Fibroblast of skin of right biceps (primary cell): ENCODE measurements at places on chromosomes 4 and X.

GRCh38 chrX:153670748-153671588, 2.6 kb downstream of the PNCK start:
- no peak for DNase-seq

DNA sequence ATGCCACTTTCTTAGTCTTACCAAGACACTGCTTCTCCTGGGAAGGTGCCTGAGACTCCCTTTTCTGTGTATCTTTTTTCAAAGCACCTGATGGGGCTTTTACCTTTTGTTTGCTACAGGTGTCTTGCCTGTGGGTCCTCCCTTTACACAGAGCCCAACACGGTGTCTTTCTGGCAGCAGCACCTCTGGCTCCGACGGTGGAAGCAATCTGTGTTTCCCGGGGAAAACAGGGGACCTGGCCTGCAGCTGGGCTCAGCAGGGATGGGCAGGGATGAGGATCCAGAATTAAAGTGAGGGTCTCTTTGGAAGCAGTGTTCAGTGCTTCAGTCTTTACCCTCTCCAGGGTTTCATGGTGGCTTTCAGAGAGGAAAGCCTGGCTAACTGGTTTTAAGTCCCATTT, 11.3 kb downstream of the POU4F2 start:
- no peak for DNase-seq

DNA sequence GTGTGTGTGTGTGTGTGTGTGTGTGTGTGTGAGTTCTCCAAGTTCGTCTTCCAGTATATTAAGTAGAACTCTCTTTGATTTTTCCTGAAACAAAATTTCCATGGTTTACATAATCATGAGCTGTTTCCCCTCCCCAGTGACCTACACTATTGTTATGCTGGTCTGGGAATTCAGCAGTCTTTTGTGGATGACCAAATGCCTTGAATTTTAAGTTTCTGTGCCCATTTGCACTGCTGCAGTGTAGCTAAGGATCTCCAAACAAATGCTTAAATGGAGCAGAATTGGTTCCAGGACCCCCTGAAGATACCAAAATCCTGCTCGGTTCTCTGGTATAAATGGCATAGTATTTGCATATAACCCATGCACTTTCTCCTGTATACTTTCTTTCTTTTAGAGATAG, 77.2 kb upstream of the SLC34A2 start:
- no peak for DNase-seq

DNA sequence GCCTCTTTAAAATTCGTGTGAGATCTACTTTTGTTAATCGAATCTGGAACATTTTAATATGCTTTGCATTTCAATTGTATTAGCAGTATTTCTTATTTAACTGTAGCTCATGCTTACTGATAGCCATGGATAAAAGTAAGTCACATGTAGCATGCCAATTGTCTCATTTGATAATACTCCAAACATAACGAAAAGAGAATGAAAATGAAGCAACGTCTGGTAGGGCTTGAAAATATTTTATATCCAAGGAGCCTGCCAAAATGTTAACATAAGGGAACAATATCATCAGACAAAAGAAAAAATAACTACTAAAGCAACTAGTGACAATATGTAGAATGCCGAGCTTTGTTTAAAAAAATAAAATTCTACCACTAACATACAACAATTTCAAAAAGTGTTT, 94.1 kb upstream of the MID1 start:
- no peak for DNase-seq

- peak; percentile 79 for DNase-seq
These were observed 15.1 kb downstream of the NOCT start for GRCh38 chr4:139030614-139031235.

DNA sequence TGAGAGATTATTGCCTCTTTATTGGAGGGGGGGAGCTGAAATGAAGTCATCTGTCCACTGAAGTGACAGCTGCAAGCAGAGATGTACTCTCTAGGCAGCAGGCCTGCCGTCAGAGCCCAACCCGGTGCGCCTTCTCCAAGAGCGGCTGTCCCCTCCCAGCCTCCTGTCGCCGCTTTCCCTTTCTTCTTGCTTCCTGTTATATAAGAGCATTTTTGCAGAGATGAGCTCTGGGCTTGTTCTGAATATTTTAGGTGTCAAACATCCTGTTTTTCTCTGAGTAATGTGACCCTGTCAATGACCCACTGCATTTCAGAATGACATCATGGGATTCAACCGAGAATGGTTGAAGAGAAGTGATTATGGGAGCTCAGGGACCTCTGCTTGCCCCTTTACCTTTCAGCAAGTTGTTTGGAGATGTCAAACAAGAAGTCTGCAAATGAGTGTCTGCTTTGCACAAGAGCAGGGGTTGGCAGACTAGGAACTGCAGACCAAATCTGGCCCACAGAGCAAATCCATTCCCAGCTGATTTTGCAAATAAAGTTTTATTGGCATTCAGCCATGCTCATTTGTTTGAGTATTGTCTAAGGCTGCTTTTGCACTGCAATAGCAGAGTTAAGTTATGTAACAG, 79.9 kb downstream of the SLC9A6 start:
- peak; percentile 74 for DNase-seq

DNA sequence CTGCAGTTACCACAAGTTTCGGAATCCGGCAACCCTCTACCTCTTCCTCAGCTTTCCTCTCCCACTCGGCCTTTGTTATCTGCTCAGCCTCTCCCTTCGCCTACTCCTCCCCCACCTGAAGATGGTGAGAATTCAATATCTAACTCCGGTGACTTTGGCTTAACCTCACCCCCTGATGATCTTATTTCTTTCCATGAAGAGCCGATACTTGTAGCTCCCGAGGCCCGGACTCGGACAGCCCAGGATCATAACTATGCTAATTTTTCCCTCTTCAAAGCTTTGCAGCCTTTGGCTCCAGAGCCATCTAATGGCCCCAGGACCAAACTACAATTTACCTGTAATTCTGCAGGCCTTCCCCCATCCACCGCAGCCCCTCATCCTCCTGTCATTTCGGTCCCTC, 32.0 kb upstream of the MGST2 start:
- DNase-seq: peak; percentile 23

DNA sequence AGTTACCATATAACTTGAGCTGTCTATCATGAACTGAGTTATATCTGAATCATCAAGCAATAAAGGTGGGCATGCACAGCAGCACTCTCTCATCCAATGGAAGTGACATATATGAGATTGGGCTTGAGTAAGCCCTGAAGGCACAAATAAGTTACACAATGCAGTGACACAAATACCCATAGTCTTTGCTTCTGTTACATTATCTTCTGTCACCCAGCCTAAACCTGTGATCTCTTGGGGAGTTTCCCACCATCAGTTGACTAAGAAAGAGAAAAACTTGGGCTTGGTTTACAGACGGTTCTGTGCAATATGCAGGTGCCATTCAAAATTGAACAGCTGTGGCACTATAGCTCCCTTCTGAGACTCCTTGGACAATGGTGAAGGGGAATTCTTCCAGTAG, 138.8 kb upstream of the IL15 start:
- DNase-seq: no peak

DNA sequence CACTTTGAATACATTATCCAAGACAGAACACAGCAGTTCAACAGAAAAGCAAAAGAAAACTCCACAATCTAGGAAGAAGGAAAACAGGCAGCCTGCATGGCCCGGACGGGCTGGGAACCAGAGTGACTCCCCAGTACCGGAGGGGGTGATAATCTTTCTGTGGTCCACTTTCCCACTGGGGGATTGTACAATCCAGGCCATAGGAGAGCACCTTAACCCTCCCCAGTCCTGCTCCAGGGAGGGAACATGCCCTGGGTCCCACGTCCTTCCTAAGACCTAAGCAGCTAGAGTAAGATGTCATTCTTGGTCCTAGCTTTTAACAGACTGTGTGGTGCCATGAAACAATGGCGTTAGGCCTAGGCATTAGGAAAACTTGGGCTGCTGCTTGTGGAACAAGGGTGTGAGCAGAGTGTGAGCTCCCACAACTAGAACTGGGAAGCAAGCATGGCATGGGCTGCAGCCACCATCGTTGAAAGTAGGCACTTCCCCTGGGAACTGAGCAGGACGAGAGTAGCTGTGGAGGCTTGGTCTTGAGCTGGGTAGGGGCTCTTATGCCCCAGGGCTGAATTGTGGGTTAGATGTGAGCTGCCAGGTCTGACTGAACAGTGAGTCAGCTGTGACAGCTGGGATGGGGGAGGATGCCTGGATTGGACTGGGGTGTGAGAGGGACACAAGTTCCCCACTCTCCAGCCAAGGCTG, 42.4 kb downstream of the NAT8L start:
- no peak for DNase-seq

GRCh38 chrX:140923118-140923517, 79.3 kb upstream of the SPANXB1 start:
- no peak for DNase-seq

DNA sequence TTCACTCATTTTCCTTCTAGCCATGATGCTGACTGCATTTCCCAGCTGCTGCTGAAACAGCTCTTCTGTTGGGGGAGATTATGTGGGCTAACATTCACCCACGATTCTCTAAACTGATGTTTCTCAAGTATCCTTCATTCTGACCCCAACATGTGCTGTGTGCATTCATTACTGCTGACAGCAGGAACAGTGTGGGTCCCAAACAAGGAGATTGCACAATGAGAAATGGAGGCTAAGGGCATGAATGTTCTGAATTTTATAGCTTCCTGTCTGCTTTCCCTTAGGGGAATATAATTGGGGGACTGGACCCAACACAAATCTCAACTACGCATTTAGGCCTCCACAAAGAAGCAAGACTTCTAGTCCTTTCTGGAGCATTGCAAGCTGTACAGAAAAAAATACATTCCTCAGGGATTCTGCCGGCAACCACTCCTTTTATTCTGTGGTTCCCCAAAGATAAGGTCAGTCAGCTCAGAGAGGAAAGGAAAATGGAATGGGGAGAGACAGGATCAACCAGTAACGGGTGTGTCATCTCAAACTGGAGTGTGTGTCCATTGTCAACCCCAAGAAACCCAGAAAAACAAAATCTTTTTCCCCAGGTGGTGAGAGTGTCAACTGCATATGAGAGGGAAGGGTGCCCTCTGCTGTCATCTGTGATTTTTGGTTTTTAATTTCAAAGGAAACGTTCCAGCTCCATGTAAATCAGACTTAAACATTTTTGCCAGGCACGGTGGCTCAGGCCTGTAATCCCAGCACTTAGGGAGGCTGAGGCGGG, 81.5 kb upstream of the EGFL6 start:
- peak; percentile 91 for DNase-seq
